Spleen (tissue), 13 donors: ENCODE measurements at places on chromosomes 12 and 14. TPM values are rescaled to one million over a fixed set of nuclear protein-coding genes. Genes with fewer than 3 reads are reported as not detected.

The RPS6KL1 gene
- 4.6 TPM for polyA plus RNA-seq

The PPM1H gene
- polyA plus RNA-seq = 0.17 TPM

The RND1 gene
- 0.93 TPM for polyA plus RNA-seq

The MAP4K5 gene
- polyA plus RNA-seq = 9.1 TPM

The PPP1R36 gene
- polyA plus RNA-seq = 0.48 TPM

The EIF2S1 gene
- 26.3 TPM for polyA plus RNA-seq

The COX8C gene
- not detected for polyA plus RNA-seq

The DENND5B gene
- polyA plus RNA-seq = 6.1 TPM

The PSMD9 gene
- 62.6 TPM for polyA plus RNA-seq

The HOXC11 gene
- polyA plus RNA-seq = not detected

The OR4E2 gene
- polyA plus RNA-seq = not detected

The WIF1 gene
- polyA plus RNA-seq = not detected

The SLC6A15 gene
- polyA plus RNA-seq = not detected

The KRT6B gene
- 0.03 TPM for polyA plus RNA-seq

The ERBB3 gene
- polyA plus RNA-seq = 2.0 TPM

The SMAGP gene
- 9.5 TPM for polyA plus RNA-seq

The PNP gene
- polyA plus RNA-seq = 44.8 TPM

The TMEM253 gene
- 0.11 TPM for polyA plus RNA-seq

The C12orf56 gene
- 0.12 TPM for polyA plus RNA-seq

The NYNRIN gene
- 2.2 TPM for polyA plus RNA-seq

The PPP1R3E gene
- polyA plus RNA-seq = 36.7 TPM

The OTX2 gene
- not detected for polyA plus RNA-seq

The RD3L gene
- polyA plus RNA-seq = not detected

The KLHL33 gene
- 0.22 TPM for polyA plus RNA-seq

The CCDC91 gene
- 16.0 TPM for polyA plus RNA-seq

The SYT1 gene
- polyA plus RNA-seq = 0.59 TPM

The IGFBP6 gene
- polyA plus RNA-seq = 37.1 TPM
